ENCODE measurements at places on chromosomes 1 and 21. TPM values are rescaled to one million over a fixed set of nuclear protein-coding genes. Genes with fewer than 3 reads are reported as not detected.

Gene ZNF684
- total RNA-seq, result 7.3 TPM

Gene LUZP1
- total RNA-seq, result 59.9 TPM

Gene CA6
- total RNA-seq, result not detected

Gene RGS16
- 9.8 TPM for total RNA-seq

Gene SFN
- total RNA-seq, result 4.0 TPM

Gene KPRP
- total RNA-seq, result not detected

Gene PRMT2
- total RNA-seq, result 47.2 TPM

Gene TMCC2
- 6.7 TPM for total RNA-seq

Gene AKR7A3
- 0.65 TPM for total RNA-seq

Gene ADCY10
- total RNA-seq, result not detected

Gene EVA1C
- total RNA-seq, result 4.3 TPM

Gene LSS
- total RNA-seq, result 102 TPM

Gene VAV3
- 10.4 TPM for total RNA-seq

Gene S100A6
- 11.5 TPM for total RNA-seq

Gene BSND
- 0.43 TPM for total RNA-seq

Gene MAB21L3
- not detected for total RNA-seq
